ENCODE measurements at places on chromosomes 5 and 9.

GRCh38 chr9:15711931-15712330 is 159.1 kb downstream of the CCDC171 start:
- DNase-seq: no peak

GRCh38 chr5:50704730-50705129 is 38.3 kb downstream of the PARP8 start:
- no peak for DNase-seq

DNA sequence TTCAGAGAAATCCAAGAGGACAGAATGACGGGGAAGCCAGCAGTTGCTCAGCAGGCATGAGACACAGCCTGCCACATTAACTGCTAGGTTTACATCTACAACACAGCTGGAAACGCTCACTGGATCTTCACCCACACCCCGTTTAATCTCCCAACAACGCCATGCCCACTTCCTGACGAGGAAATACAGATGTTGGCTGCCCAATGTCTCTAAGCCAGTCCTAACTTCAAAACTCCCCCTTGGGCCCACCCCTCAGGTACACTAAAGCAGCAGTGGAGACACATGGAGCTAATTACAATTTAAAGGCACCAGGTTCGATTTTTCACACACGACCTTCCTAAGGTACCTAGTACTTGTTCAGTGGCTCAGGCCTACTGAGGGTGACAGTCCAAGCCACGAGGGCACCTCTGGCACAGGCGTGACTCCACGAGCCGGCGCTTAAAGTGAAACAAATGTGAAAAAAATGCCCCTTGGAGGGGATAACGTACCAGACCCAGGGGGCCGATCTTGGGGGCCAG is 904 bp downstream of the RPL12 start:
- no peak for DNase-seq

GRCh38 chr9:34869390-34869789 is 88.7 kb upstream of the PHF24 start:
- DNase-seq: no peak

GRCh38 chr5:124972703-124973102 is 226.3 kb upstream of the ZNF608 start:
- DNase-seq: no peak

DNA sequence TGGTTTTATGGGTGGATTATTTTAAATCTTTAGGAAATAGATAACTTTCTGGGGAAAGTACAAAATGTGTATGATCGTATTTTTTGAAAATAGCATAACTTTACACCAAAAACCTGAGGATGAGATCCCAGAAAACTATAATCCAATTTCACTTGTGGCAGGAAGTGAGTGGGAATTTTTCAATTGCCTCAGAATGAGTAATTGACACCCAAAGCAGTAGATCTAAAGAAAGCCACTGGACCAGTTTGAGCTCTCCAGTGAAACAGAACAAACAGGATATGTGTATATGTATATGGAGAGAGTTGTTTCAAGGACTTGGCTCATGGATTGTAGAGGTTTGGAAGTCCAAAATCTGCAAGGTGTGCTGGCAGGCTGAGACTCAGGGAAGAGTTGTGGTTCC is 109.2 kb upstream of the SHB start:
- no peak for DNase-seq

DNA sequence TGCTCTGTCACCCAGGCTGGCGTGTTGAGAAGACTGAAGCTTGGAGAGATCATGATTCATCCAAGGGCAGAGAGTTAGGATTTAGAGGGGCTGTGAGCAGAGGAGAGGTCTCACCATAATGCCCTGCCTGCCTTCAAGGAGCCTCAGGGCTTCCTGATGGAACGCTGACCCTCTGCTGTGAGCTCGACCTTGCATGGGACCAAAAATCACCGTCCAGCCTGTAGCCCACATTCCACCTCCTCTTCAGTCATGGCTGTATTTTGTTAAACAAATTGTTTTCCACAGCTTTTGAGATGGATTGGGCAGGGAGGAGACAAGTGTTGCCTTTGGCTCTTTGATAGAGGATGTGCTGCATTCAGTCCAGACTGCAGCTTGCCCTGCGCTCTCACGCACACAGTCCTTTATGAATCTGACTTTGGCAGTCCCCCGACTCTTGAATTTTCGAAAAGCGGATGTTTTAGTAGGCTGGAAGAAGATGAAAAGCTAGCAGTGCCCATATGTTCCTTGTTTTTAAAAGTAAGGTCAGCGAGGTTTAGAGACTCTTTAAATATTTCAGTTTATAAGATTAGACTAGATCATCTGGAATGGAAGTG is 79.5 kb downstream of the MVB12B start:
- DNase-seq: no peak

GRCh38 chr5:146656703-146657102 is 140.7 kb upstream of the GPR151 start:
- DNase-seq: no peak

DNA sequence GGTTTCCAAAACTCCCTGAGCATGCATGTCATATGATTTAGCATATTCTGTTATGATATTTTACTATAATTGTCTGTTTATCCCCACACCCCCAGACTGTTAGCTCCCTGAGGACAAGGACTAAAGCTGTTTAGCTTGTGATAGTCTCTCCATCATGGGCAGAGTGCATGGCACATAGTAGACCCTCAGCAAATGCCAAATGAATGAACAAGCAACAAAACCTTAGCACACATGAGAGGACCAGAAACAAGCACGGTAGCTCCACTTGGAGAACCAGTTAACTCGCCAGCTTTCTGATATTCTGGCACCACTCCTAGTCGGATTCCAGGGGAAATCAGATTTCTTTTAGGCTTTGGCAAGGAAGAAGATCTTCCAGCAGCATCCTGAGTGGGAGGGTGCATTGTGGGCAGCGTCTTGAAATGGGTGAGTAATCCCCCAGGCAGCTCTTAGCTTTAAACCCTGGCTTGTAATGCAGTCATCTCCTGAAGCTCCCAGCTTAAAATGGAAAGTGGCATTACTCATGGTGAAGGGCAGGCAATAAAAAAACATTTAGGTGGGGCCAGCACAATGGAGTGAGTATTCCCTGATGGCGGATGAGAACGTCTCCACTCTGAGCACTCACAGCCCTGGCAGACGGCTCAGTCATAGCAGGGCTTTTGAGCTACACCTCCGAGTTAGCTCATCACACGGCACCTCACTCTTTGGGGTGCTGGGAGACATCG is 41.1 kb downstream of the FGF1 start:
- DNase-seq: no peak

- DNase-seq: peak; percentile 25
Measured at GRCh38 chr5:37825334-37825915, 14.4 kb downstream of the GDNF start.

- DNase-seq: no peak
Measured at GRCh38 chr9:124695280-124695890, 75.7 kb downstream of the NR6A1 start.

DNA sequence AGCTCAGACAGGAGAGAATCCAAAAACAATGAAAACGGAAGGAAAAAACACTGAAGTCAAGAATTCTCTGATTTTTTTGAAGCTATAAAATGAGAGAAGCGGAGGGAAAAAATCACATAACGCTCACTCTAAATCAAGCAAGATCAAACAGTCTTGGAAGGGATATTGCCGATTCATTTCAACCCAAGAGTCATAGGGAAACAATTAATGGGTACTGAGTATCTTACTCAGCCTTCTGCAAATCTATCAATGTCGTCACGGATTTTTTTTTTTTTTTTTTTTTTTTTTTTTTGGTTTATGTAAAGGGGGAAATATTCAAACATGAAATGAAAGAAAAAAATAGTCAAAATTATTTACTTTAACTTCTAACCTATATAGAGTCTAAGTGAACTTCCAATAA is 9.5 kb downstream of the MEF2C start:
- no peak for DNase-seq

GRCh38 chr9:81430727-81431126 is 258.6 kb downstream of the TLE1 start:
- DNase-seq: no peak
